ENCODE measurements at places on chromosomes 1 and 21. TPM values are rescaled to one million over a fixed set of nuclear protein-coding genes. Genes with fewer than 3 reads are reported as not detected.

GRCh38 chr1:14429577-14429976 lies 168.9 kb upstream of the KAZN start:
- no peak for DNase-seq

Gene CSMD2
- total RNA-seq: 0.28 TPM

Gene PGLYRP4
- not detected for total RNA-seq

Gene DNAI4
- 12.0 TPM for total RNA-seq

Gene SYT14
- total RNA-seq: 0.14 TPM

DNA sequence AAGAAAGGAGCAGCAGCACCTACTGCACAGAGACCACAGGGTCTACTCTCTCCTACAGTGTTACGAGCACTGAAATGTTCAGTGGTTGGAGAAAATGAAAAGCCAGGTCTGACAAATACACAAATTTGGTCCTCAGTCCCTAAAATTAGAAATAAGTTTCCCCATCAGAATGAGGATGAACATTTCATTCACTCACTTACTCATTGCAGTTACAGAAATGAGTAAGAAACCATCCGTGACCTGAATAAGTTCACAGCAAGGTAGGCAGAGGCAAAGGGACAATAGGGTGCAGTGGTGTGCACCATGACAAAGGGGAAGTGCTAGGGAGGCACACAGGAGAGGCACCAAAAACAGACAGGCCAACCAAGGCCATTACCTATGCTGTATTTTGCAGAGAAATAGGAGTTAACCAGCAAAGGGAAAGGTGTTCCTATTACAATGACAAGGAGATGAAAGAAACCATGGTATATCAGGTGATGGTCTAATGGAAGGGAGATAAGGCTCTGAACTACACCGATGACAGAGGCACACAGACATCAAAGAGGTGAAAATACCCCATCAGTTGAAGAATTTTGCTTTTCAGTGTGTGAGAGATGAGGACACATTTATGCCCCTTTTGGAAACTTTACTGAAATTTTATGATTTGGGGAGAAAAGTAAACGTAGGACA lies 29.4 kb downstream of the VAV3 start:
- DNase-seq: no peak

Gene FCMR
- total RNA-seq: 4.8 TPM

- DNase-seq: no peak
Measured at GRCh38 chr1:44860891-44861425, 17.9 kb upstream of the PTCH2 start.

GRCh38 chr1:184030433-184031091 lies 7.0 kb downstream of the COLGALT2 start:
- no peak for DNase-seq

DNA sequence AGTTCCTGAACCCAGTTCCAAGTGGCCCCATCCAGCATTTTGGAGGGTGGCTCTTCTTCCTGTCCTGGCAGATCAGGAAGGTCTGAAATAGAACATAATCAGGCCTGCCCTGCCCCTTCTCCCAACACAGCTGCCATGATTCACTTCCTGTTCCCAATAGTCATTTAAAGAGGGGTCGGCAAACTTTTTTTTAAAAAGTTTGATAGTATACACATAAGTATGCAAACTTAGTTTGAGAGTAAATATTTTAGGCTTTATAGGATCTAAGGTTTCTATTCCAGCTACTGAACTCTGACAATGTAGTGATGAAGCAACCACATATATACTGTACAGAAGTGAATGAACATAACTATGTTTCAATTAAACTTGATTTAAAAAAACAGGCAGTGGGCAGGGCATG lies 66.4 kb downstream of the LUZP1 start:
- no peak for DNase-seq

Gene NECAP2
- 41.5 TPM for total RNA-seq

GRCh38 chr21:20040768-20041167 lies 957.4 kb upstream of the NCAM2 start:
- DNase-seq: no peak

DNA sequence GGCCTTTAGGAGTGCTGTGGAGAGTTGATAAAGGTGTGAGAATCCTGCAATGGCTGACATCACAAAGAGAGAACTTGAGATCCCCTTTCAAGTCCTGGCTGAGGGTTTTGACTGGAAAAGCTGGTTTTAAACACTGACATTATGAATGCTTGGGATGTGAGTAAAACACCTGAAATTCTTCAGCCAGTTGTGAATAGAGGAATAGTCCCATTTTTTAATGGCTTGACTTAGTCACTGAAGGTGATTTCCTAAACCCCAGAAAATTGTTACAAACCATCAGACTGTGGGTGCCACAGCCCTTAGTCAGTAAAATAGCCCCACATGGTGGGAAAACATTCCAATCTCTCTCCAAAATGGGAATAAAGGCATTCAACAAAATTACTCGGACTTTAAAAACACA lies 107.7 kb upstream of the LMO4 start:
- no peak for DNase-seq

Gene CLK2
- 41.0 TPM for total RNA-seq

Gene SAMD13
- total RNA-seq: 29.9 TPM

Gene SKI
- 35.5 TPM for total RNA-seq

Gene GNB1
- total RNA-seq: 308 TPM

- DNase-seq: no peak
Measured at GRCh38 chr1:191869790-191870312, 288.4 kb upstream of the RGS18 start.

Gene GSTM5
- total RNA-seq: 5.1 TPM

- no peak for DNase-seq
Measured at GRCh38 chr1:89884718-89885596, 64.1 kb downstream of the LRRC8D start.

Gene GBP2
- total RNA-seq: 61.3 TPM

Gene UROD
- total RNA-seq: 46.4 TPM

GRCh38 chr1:44962729-44963128 lies 23.7 kb downstream of the EIF2B3 start:
- no peak for DNase-seq

Gene TMEM269
- 1.6 TPM for total RNA-seq

Gene FUCA1
- total RNA-seq: 212 TPM

DNA sequence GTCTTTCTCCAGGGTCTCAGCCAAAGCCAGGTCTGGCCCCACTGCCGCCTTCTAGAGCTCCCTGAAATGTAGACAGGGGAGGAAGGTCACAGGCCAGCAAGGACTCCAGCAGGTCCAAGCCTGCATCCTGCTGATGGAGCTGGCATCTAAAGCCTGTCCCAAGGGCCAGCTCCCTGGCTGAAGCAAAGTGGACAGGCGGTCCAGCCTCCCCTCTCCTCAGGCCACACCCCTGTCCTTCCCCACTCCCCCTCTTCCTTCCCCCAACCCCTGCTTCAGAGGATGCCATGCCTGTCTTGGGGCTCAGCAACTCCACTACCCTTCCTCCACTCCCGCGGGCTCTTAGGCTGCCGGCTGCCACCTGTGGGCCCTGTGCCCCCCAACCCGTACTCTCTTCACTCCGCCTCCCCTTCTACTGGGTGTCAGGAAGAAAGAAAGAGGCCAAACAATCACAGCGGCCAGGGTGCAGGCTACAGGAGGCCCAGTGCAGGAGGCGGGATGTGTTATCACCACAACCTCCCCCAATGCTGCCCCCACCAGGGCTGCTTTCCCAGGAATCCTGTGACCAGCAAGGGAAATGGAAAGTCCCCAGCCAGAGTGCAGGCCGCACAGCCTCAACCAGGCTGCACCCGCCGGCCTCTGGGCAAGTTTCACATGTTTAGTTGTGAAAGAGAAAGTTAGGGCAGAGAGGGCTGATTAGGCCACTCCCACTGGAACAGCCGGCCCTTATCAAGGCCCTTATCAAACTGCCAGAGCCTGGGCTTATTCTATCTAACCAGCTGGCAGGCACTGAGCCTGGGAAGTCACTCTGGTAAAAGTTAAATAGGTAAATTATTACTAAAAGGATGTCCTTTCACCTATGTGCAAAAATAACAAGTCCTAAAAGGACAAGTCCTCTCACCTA lies 34.1 kb downstream of the ACOT7 start:
- peak; percentile 92 for DNase-seq

DNA sequence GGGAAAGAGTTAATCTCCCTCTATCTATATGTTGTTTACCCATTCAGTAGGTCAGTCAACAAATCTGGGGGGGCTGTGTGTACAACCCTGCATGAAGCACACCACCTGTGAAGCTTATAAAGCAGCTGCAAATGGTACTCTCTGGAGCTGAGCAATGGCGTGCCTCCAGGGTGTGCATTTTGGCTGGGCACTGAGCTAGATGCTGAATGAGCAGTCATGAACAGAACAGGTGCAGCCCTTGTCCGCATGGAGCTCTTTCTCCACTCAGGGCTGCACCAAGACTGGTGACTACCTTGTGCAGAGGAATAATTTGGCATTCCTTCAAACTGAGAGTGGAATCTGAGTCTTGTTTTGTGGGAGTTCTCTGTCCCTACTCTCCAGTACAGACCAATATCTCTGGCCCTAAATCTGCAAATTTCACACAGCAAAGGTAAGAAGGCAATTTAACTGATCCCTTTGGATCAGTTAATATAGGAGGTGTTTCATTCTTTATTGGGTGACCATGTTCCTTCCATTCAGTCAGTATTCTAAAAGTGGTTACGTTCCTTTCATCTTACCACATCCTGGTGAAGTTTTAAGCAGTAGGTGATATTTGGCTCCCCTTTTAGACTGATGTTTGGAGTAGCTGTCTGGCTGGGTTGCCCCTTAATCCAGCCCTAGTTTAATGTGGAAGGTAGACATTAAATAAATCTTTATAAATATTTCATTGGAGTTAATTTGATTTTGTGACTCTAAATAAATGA lies 76.0 kb downstream of the GPR88 start:
- no peak for DNase-seq

- DNase-seq: no peak
Measured at GRCh38 chr1:38817267-38818174, 42.1 kb downstream of the RRAGC start.

DNA sequence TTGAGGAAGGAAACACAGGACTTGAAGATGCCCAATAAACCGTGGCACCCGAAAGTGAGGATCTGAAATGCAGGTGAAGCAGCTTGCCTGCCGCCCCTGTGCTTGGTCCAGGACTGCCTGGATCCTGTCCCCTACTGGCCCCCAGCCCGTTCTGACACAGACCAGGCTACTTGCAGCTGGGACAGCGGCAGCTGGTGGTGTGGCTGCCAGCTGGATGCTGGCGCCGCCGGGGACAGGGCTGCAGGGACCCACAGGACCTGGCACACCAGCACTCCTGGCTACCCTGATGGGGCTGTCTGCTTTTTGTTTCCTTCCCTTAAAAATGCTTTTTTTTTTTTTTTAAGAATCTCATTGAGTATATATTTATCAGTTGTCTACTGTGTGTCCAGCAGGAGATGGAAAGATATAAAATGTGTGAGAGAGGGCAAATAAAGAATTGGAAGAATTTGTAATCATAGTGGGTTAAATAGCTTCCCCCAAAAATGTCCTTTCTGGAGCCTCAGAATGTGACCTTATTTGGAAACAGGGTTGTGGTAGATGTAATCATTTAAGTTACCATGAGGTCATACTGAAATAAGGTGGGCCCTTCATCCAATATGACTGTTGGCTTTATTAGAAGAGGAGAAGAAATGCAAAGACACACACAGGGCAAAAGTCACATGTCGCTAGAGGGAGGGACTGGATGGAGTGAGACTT lies 165.6 kb downstream of the DSCAM start:
- DNase-seq: no peak

- DNase-seq: no peak
Measured at GRCh38 chr1:212450331-212450881, 17.7 kb downstream of the NENF start.

Gene SLC9A1
- 131 TPM for total RNA-seq

GRCh38 chr1:203528063-203528462 lies 34.1 kb downstream of the OPTC start:
- DNase-seq: no peak

GRCh38 chr1:148353461-148354283 lies 129.4 kb downstream of the PPIAL4G start:
- DNase-seq: no peak

- DNase-seq: no peak
Measured at GRCh38 chr1:232144696-232145230, 485.2 kb downstream of the SIPA1L2 start.

Gene CFAP74
- total RNA-seq: not detected

GRCh38 chr1:92951141-92951582 lies 10.1 kb downstream of the DIPK1A start:
- peak; percentile 43 for DNase-seq

- no peak for DNase-seq
Measured at GRCh38 chr21:40421121-40421520, 425.8 kb downstream of the DSCAM start.

GRCh38 chr1:161066694-161067093 lies 3.0 kb downstream of the ARHGAP30 start:
- DNase-seq: no peak

DNA sequence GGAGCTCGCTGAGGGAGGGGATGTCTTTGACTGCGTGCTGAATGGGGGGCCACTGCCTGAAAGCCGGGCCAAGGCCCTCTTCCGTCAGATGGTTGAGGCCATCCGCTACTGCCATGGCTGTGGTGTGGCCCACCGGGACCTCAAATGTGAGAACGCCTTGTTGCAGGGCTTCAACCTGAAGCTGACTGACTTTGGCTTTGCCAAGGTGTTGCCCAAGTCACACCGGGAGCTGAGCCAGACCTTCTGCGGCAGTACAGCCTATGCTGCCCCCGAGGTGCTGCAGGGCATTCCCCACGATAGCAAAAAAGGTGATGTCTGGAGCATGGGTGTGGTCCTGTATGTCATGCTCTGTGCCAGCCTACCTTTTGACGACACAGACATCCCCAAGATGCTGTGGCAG lies 1.4 kb downstream of the TSSK3 start:
- DNase-seq: no peak

DNA sequence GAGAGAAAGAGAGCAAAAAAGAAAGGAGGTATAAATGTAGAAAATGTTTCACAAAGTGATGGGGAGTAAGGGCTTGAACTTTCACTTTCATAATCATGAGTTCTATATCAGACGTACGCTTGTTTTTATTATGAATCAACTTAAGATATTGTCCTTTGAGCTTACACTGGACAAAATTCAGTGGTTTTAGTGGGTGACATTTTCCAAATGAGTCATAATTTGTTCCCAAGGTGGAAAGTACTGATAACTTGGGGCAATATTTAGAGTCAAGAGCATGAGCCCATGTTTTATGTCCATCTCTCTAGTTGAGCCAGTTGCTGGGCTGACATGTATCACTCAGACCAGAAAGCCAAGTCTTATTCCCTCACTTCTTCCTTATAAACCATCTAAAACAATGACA lies 161.6 kb downstream of the CHRM3 start:
- DNase-seq: no peak

Gene TBCE
- total RNA-seq: 26.4 TPM

DNA sequence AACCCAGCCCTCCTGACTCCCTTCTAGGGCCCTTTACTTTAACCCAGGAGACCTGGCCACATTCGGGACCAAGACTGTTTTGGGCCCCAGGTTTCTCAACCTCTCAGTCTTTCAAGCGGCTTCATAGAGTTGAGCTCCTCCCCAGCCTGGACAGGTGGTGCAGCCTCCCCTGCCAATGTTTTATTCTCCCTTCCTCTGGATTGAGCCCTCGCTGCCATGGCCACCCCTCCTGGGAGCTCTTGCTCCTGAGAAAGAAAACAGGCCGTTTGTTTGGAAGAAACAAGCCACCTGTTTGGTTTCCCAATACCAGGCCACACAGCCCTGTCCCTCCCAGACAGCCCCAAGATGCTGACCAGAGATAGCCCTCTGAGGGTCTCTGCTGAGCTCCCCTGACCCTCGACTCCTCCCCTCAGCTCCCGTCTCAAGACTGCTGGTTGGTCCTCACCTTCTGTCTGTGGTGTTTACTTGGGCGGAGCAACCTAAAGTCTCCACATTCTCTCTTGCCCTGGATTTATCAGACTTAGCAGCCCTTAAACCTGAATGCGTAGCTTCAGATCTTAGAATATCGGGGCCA lies 3.3 kb downstream of the TMEM51 start:
- no peak for DNase-seq

GRCh38 chr21:41767606-41768436 lies 969 bp upstream of the RIPK4 start:
- peak; percentile 27 for DNase-seq

Data from left colon (tissue), 2 donors.